ENCODE measurements at places on chromosomes 3 and 15.

- no peak for DNase-seq
Observed at GRCh38 chr3:58236527-58237237, 910 bp upstream of the ABHD6 start.

DNA sequence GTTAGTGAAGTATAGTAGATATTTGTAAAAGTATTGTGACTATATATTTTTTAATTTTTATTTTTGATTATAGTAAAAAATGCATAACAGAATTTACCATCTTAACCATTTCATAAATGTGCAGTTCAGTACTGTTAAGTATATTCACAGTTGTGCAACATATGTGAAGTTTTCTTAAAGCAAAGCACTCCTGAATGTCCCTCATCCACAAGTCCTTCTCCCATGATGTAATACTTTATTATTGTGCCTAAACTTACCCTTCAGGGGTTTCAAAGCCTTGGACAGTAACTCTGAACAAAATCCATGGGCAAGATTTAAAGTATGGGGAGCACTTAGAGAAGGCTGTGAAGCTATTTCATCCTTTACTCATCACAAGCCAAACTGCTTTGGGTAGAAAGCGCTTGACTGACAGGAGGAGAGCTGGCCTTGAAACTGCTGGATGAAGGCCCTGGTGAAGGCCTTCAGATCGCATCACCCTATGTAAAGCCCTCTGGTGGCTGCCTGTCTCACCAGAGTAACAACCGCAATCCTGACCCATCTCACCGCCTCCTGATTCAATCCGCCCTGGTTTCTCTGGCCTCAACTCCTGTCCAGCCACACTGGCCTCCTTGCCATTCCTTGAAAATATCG is 28.0 kb downstream of the LSM3 start:
- no peak for DNase-seq

GRCh38 chr15:100500226-100500990 is 28.3 kb downstream of the CERS3 start:
- no peak for DNase-seq

DNA sequence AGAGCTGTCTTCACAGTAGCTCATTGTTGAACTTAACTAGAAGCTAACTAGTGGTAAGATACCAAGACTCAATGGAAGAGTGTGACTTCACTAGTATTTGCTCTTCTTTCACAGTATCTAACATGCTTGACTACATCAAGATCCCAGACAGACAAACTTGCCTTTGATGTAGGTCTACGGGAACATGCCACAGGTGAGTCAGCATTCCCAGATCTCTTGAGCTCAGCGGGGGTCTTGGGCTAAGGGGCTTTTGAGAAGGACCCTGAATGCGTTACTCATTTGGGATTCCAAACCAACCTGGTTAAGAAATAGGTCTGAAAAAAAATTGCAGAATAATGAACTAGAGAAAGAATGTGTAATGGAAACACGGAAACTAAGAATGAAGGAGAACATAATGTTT is 222.4 kb downstream of the RYR3 start:
- DNase-seq: no peak

- DNase-seq: no peak
Observed at GRCh38 chr3:40574661-40575060, 49.9 kb downstream of the ZNF621 start.

GRCh38 chr3:65406470-65406869 is 632.2 kb downstream of the MAGI1 start:
- no peak for DNase-seq

DNA sequence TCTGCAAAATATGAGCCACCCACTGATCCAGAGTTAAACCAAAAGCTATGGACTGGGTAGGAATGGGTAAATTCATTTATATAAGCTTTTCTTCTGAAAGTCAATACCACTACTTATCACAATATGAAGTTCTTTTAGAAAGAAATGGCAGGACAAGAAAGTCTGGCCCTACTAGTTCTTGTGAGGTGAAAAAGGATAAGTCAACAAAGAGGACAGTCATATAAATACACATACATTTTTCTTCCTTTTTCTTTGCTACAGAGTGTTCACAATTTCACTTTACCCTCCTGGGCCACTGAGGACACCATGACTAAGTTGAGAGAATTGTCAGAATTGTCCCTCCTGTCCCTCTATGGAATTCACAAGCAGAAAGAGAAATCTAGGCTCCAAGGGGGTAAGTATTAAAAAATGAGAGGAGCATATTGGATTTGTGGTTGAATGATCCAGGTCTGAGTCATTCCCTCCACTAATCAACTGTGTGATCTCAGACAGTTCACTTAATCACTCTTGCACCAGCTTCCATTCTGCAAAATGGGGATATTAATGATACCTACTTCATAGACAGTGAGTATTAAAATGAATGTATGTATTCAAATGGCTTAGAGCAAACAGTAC is 27.6 kb downstream of the ACP3 start:
- no peak for DNase-seq

- no peak for DNase-seq
Observed at GRCh38 chr3:13073326-13074005, at the start of gene IQSEC1. IQSEC1 (minus strand) TSS chr3:13073429; CDS start chr3:13073014, 415 bp downstream.

DNA sequence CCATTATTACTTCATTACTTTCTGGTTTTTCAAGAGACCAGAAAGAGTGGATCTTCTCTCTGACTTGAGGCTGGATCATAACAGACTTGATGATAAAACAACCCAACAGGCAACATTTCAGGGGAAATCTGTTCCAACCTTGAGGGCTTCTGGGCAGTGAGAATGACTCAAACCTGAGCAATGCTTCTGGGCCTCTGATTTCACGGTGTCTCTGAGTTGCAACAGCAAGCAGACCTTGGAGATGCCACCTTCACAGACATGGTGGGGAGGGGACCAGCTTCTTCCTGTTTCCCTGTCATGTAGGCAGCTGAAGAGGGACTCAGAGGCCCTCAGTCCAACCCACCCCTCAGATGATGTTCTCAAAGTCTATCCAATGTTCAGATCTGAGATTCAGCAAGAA is 104.0 kb downstream of the ABHD5 start:
- no peak for DNase-seq

GRCh38 chr3:137588871-137589270 is 175.2 kb upstream of the SOX14 start:
- DNase-seq: no peak

DNA sequence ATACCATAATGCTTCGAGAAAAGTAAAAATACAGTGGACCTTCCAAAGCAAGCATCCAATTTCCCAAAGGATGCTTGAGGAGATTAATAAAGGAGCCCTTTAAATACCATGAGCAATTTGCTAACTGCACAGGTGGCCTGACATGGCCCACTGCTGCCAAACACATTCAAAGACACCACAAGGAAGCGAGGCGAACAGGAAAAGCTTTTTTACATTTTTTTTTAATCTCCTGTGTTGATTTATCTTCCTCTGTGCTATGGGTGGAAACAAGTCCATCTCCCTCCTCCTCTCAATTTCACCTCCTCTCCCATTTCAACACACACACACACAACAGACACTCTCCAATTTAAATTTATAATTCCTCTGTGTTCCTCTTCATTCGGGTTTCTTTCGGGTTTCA is 243.4 kb downstream of the IGSF11 start:
- DNase-seq: no peak

- no peak for DNase-seq
Observed at GRCh38 chr3:111282024-111282423, 210.4 kb downstream of the NECTIN3 start.

DNA sequence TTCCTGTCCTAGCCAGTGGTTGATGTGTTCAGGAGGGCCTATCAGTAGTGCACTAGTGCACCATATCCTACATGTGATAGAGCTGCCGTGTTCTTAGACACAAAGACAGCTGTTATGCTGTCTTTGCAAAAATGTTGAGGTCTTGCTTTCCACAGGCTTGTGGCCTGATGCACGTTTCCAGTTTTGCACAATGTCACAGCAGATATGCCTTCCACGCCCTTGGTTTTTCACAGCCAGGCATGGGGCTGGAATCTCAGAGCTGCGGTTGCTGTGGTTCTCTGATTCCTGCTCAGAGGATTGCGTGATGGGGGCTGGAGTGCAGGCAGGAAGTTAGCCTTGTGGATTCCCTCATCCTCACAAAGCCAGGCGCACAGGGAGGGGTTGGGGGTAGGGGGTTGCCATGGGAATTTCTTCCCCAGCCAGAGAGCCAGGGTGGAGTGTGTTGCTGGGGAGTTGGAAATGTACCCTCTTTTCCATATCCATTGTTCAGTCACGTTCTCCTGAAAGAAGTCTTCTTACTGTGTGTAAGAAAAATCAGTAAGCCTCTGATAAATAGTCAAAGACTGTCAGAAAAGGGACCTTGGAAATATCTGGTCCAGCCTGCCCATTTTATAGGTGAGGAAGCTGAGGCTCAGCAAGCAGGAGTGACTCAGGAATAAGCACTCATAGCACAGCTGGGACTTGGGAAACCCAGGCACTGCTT is 79.4 kb downstream of the SMAD3 start:
- DNase-seq: no peak

DNA sequence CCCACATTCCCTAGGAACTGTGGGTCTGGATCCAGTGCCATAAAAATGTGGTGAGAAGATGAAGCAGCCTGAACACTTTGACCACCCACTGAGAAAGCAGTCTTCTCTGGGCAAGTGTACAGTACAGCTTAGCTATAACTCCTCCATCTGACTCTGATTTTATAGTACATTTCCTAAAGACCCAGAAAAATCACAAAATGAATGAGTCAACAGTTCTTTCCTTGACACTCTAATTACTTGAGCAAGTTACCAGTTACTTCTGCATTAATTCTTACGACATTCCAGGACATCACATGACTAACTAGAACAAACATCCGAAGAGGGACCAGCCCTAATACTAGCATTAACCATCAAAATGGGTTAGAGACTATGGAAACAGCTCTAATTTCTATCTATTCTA is 148.1 kb upstream of the PEX5L start:
- no peak for DNase-seq

GRCh38 chr15:74870436-74871215 is 2.5 kb downstream of the SCAMP2 start:
- DNase-seq: no peak

DNA sequence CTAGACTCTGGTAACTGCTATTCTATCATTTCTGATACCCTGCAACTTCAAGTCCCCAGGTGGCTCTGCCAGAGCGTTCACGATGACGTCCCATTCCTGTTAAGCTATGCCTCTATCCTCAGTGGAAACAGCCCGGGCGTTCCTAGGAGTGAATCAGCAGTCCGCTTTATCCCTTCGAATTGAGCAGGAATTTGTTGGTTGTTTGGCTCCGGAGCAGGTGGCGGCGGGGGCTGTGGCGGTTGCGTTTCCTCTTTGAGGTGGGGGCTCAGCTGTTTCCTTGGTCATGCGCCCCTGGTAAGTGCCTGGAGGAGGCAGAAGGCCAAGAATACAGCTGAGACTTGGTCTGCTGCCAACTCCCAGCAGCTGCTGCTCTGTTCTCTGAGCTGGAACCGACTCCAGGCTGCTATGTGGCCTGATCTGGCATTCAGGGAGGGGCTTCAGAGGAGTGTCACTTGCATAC is 25.2 kb downstream of the ARPP21 start:
- DNase-seq: peak; percentile 58

- DNase-seq: no peak
Observed at GRCh38 chr3:177335728-177336127, 138.4 kb upstream of the TBL1XR1 start.

- DNase-seq: no peak
Observed at GRCh38 chr15:66907826-66908743, 157.3 kb upstream of the SMAD3 start.

DNA sequence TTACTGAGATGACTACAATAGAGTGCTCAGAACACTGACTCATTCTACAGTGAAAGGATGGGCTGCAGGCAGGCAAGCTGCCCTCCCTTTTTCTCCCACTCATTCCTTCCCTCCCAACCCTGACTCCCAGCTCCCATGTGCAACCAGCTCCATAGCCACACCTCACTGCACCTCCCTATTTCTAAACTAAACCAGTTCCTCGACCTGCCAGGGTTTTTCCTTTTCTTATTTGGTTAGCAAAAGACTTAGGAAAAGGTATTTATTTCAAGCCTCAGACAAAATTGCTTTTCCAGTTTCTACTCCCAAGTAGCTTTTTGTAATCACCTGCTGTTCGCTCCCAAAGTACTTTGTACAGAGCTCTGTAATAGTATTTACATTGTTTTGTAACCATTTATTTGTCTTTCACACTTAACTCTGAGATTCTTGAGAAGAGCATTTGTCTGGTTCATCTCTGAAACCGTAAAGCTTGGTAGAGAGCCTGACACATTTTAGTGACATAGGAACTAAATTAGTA is 2.2 kb downstream of the AADAC start:
- no peak for DNase-seq

- no peak for DNase-seq
Observed at GRCh38 chr3:104846270-104846669, 520.4 kb upstream of the ALCAM start.

GRCh38 chr15:31483053-31483985 is 156.7 kb downstream of the KLF13 start:
- DNase-seq: no peak

- DNase-seq: peak; percentile 76
Observed at GRCh38 chr15:68875377-68876116, 54.8 kb upstream of the SPESP1 start.
